Stimulated activated CD8-positive, alpha-beta memory T cell treated with anti-CD3 and anti-CD28 coated beads, Interleukin-4, amount 100 ng/mL, for 24 hours (primary cell): ENCODE measurements at places on chromosomes 7 and 10.

DNA sequence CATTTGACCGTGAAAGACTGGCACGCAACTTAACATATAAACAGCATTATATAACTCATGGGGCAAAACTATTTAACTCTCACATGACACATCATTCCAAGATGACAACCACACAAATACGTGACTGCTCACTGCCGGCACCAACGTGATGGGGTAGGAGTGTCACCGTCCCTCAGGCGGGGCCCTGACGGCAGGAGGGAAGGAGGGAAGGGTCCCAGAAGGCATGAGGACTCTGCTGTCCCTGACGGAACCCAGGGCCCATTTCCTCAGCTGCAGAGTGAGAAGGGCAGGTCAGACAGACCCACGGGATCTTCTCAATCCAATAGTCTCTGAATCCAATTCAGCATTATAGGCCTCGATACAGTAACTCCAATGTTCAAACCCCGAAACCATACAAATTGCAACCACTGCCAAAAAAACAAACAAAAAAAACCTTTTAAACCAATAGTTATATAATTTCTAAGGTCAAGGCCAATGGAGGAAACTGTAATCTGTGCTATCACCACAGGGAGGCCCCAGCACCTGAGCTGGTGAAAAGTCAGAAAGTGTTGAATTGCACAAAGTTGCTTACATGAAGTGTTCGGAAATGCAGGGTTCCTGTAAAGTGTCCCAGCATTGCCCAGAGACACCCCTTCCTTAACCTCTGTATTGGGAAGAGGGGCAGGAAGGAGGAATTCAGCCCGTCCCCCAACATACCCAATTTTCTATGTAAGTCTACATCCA lies 137.4 kb downstream of the TNS3 start:
- no peak for DNase-seq

DNA sequence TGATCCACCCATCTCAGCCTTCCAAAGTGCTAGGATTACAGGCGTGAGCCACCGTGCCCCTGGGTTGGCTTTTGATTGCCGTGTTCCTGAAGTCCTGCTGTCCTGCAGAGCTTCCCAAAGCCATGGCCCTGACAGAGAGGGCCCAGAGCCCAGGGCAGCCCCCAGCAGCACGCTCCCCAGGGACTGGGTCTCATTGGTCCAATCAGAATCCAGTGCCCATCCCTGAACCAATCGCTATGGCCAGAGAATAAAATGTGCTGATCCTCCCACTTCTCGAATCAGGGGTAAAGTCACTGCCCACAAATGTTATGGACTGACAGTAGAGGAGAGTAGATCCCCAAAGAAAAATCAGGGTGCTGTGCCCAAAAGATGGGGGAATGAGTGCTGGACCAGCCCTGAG lies 5.0 kb upstream of the C10orf105 start:
- DNase-seq: no peak

DNA sequence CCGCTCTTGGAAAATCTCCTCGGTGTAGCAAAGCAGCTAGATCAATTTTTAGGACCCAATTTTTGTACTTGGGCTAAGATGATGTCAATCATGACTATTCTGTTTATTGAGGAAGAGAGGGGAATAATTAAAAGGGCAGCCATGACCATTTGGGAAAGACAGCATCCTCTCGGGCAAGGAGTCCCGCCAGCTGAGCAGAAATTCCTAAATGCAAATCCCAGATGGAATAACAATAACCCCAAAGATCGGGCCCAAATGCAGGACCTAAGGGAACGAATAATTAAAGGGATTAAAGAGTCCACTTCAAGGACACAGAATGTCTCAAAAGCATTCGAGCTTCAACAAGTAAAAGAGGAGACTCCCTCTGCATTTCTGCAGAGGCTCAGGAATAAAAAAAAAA lies 18.7 kb downstream of the COL17A1 start:
- DNase-seq: no peak

DNA sequence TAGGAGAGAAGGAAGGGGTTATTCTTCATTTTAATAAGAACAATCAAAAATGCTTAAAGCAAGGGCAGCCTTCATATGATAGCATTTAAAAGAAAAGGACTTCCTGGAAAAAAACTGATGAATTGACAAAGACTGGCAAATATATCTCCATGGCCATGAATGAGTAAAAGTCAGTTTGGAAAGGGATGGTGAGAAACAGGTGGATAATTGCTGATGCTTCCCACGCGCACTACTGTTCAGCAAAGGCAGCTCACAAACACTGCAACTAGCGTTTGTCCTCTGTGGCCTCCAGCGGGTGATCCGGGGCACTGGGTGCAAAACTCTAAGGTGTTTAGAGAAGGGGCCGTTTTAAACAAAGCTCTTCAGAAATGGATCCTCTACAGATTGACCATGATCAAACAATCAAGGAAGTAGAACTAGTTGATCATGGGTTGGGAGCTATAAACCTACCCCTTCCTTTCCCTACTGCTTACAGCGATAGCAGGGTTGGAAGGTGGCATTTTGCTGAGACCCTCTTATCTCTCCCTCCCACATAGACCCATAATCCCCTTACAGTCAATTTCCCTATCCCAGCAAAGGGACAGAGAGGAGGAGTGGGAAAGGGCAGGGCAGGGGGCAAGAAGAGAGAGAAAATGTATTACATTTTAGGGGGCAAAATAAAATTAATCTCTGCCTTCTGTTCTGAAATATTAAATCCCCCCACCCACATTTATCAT lies 53.8 kb downstream of the SMURF1 start:
- no peak for DNase-seq

DNA sequence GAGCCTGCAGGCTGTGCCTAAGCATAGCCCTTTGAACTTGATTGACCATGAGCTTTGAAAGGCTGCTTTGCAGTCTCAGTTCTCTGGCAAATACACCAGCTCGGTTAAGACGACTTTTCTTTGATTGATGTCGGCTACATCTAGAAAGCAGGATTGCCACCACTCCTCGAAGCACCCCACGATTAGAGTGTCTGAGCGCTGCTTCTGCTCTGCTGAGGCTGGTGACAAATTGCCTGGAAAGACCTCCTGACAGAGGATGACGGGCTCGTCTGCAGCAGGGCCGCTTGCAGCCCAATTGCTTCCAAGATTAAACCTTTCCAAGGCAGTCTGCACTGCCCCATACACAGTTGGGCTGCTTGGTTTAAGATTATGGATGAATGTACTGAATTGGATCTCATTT lies 182.0 kb downstream of the CUX1 start:
- no peak for DNase-seq

- no peak for DNase-seq
Measured at GRCh38 chr10:78727728-78728127, 341.0 kb upstream of the ZMIZ1 start.
